ENCODE measurements at places on chromosomes 5 and 9. TPM values are rescaled to one million over a fixed set of nuclear protein-coding genes. Genes with fewer than 3 reads are reported as not detected.

The PTGR1 gene
- total RNA-seq: 161 TPM

The SPINK9 gene
- not detected for total RNA-seq

The ECSCR gene
- 0.33 TPM for total RNA-seq

The ELP1 gene
- total RNA-seq: 41.6 TPM

The KIF27 gene
- total RNA-seq: 3.8 TPM

The VDAC1 gene
- total RNA-seq: 362 TPM

The MEF2C gene
- 14.1 TPM for total RNA-seq

The RARS1 gene
- 153 TPM for total RNA-seq

The MLANA gene
- total RNA-seq: not detected

The SLC22A4 gene
- total RNA-seq: 3.0 TPM

The RASGEF1C gene
- not detected for total RNA-seq

The PCDHGA8 gene
- total RNA-seq: 5.6 TPM

The CORO2A gene
- 0.33 TPM for total RNA-seq

All from smooth muscle cell of trachea (primary cell).